ENCODE measurements at places on chromosomes 16 and 17. TPM values are rescaled to one million over a fixed set of nuclear protein-coding genes. Genes with fewer than 3 reads are reported as not detected.

Gene MT4
- total RNA-seq, result not detected

Gene PPP1R27
- not detected for total RNA-seq

Gene SCARF1
- 4.6 TPM for total RNA-seq

Gene AGRP
- not detected for total RNA-seq

Gene CD19
- total RNA-seq, result 0.23 TPM

Gene C16orf87
- total RNA-seq, result 32.8 TPM

Gene ELMO3
- 0.69 TPM for total RNA-seq

Gene ALOX15B
- not detected for total RNA-seq

Gene SPNS2
- 16.6 TPM for total RNA-seq

Gene ABCA10
- 6.7 TPM for total RNA-seq

Gene NAA60
- total RNA-seq, result 16.1 TPM

Gene HS3ST3B1
- total RNA-seq, result 1.8 TPM

Gene CDR2L
- 7.2 TPM for total RNA-seq

Gene CHTF18
- 7.2 TPM for total RNA-seq

Gene WIPI1
- 8.8 TPM for total RNA-seq

Gene ARL17A
- total RNA-seq, result 16.6 TPM

Gene GJD3
- not detected for total RNA-seq

Gene TBC1D3D
- not detected for total RNA-seq

Gene FBXL19
- total RNA-seq, result 49.8 TPM

Gene CRYBA1
- not detected for total RNA-seq

Gene SBK1
- total RNA-seq, result 22.4 TPM

Gene DPEP2
- 1.4 TPM for total RNA-seq

Gene C17orf107
- total RNA-seq, result 3.0 TPM

Gene DRC7
- 3.0 TPM for total RNA-seq

Gene MARCHF10
- total RNA-seq, result 0.69 TPM

Gene SLC9A5
- 2.8 TPM for total RNA-seq

Gene FOXN1
- not detected for total RNA-seq

Gene FOXO3B
- total RNA-seq, result 11.8 TPM

Gene TRAPPC2L
- total RNA-seq, result 35.8 TPM

Gene CDRT4
- total RNA-seq, result 17.1 TPM

Gene ZNF597
- total RNA-seq, result 4.6 TPM
